Right forelimb (tissue), 1 donor: ENCODE measurements at places on chromosomes 2 and 18.

DNA sequence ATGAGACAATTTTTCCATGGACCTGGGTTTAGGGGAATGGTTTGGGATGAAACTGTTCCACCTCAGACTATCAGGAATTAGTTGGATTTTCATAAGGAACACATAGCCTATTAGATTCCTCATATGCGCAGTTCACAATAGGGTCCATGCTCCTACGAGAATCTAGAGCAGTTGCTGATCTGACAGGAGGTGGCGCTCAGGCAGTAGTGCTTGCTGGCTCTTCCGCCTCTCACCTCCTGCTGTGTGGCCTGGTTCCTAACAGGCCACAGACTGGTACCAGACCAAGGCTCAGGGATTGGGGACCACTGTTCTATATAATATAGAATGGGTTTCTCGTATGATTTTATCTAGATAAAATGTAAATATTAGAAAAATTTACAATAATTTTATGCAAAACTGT is 338.7 kb downstream of the CPS1 start:
- no peak for DNase-seq

GRCh38 chr2:60520151-60520876 is 33.1 kb downstream of the BCL11A start:
- DNase-seq = no peak

GRCh38 chr2:13698847-13699246 is 933.7 kb upstream of the LRATD1 start:
- DNase-seq = no peak

GRCh38 chr2:37318401-37318800 is 6.2 kb downstream of the PRKD3 start:
- DNase-seq = no peak

DNA sequence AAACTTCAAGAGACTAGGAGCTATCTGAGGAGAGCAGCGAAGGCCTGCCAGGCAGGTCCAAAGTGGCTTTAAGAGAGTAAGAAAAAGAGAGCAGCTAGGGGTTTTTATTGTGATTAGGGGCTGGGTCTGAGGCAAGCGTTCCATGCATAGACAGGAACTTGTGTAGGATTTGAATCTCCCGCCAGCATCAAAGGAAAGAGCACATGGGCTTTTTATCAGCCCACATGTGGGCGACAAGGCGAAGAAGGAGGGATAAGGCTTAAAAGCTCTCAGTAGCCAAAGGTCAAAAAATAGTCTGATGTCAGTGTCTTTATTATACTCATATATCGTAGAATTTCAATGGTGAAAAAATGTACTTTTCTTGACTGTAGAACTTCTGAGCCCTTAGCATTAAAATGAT is 178.5 kb upstream of the TMEFF2 start:
- no peak for DNase-seq

GRCh38 chr2:207993151-207993763 is 32.1 kb downstream of the PLEKHM3 start:
- DNase-seq = no peak

DNA sequence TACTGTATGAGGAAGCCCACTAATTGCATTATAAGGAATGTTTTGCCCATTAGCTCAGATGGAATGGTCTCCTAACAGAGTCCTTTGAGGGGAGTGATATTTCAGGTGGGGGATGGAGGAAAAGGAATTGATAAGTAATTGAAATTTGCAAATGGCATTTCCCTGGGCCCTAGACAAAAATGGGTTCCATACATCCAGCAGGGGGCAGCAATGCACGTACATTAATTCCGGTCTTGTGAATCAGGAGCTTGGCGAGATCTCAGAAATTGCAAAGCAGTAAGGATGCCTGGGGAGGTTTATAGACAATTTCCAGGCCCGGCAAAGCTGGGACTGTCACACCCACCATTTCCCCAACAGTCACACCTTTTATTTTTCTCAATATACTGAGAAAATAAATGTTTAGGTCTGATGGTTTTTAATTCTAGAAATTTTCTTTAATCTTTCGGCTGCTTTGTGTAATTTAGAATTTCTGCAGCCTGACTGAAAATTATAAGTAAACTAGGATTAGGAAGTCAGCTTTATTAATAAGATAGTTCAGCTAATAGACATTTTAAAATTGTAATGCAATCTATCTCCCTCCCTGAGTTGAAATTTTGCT is 122.8 kb downstream of the LYPD1 start:
- peak; percentile 86 for DNase-seq

DNA sequence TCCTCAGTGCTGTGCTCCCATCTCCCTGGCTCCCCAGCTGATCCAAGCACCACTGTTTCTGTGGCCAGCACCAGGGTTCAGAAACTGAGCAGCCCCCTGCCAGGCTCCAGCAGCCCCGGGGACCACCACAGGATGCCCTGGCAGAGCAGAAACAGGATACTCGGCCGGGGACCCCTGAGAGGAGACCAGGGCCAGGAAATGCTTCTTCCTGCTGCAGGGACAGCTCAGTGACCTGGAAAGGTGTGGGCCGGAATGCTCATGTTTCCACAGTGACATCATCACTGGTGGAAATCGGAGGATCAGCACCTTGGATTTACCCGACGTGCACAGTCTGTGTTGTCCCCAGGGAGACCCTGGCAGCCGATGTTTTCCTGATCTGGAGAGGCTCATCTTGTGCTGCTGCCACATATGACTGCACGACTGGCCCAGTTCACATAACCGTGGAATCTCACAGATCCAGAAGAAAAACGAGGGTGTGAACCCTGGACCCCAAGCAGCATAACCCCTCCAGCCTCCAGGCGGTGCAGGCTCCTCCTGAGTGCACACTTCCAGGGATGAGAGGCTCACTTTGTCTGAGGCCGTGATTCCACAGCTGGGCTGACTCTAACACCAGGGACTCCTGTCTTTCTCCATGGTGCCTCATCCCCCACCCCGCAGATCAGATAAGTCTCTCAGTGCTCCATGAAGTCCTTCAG is 58.0 kb downstream of the DDX1 start:
- no peak for DNase-seq

- no peak for DNase-seq
Measured at GRCh38 chr2:234025466-234025865, 25.0 kb upstream of the SPP2 start.

GRCh38 chr2:217090884-217091283 is 231.0 kb upstream of the TNP1 start:
- no peak for DNase-seq

DNA sequence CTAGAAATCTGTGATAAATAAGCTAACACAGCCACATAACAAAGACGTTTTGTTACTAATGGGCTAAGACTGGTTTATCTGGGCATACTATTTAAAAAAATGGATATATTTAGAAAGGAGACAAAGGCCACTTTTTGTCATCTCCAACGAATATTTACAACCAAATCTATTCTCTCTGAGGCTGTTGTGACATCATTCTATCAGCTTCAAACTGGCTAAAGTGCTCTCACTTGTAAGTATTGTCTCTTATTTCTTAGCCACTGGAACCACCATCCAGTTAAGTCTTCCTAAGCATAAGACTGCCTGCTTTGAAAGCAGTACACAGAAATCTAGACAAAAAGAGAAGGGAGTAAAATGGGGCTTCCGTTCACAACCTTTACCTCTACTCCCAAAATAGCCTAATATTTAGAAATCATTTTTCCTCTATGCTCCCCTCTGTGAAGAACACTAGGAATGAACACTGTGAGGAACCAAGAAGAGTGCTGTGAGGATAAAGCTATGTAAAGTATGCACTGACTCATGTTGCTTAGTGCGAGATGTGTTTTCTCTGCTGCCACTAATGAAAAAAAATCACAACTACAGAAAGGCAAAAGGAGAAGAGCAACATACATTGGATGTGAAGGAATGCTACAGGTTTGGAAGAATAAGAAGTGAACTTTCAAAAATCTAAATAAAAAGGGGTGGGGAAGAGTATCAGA is 264.1 kb downstream of the EXOC6B start:
- no peak for DNase-seq

GRCh38 chr18:59737776-59738300 is 40.6 kb upstream of the CCBE1 start:
- no peak for DNase-seq

DNA sequence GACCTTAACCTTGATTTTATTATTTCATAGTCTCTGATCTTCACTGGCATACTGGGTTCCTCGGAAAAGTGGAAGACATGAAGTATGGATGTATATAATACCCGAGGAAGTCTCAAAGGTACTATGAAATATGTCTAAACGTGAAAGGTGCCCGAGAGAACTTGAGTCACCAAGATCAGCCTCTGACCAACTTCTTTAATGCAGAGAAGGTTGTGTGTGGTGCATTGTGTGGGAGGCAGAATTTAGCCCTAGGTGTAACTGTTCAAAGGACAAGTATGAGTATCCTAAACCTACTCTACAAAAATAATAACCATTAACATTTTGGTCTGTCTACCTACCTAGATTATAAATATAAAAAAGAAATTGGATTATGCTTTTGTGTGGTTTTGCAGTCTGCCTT is 36.1 kb downstream of the OSBPL6 start:
- no peak for DNase-seq

GRCh38 chr2:112001136-112001715 is 53.8 kb upstream of the TMEM87B start:
- no peak for DNase-seq

DNA sequence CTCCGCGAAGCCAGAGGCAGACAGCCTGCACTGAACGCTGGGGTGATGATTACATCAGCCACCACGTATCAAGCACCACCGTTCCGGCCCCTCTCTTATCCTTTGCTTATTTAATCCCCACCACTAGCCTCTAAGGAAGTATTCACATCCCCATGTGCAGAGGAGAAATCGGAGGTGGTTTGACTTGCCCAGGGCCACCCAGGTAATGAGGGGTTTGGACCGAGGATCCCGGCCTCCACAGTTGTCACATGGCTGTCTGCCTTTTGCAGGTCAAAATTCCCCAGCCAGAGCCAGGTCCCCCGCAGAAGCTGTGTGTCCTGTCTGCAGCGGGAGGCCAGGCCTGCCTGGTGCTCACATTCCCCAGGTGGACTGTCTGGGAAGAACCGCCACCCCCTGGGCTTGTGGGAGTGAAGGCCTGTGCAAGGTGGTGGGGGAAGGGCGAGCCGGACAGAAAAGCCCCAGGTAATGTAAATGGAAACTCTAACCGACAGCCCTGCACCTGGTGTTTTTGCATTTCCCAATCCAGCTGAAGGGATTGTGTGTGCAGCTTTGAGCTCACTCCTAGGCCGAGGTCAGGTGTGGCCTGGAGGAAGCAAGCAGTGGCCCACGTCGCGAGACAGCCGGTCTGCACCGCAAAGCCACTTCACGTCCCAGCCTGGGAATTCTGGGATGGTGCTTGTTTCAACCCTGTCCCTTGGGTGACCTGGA is 108.5 kb upstream of the ID2 start:
- no peak for DNase-seq

DNA sequence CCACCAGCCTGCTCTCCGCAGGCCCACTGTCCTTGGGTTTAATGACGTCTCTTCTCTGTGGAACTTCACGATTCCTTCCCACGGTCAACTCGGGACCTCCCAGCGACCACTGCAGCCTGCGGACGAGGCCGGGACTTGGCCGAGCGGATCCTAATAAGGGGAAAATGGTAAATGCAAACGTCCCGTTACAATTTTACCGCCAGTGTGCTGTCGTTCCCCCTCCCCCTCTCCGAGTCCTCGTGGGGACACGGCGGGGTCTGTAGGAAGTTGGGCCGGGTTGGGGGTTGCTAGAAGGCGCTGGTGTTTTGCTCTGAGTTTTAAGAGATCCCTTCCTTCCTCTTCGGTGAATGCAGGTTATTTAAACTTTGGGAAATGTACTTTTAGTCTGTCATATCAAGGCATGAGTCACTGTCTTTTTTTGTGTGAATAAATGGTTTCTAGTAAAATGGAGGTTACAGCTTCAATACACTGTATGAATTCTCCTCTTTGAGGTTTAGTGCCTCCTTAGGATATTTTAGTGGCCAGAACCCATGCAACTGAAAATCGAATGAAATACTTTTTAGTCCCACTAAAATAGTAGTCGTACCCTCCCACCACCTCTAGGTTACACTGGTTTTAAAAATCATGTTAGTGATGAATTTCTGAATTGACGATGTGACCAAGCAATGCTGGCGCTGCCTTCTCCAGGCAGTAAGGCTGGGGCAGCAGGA is 2.3 kb downstream of the HOXD11 start:
- DNase-seq = no peak

- no peak for DNase-seq
Measured at GRCh38 chr2:207163053-207163755, 2.5 kb downstream of the KLF7 start.

- no peak for DNase-seq
Measured at GRCh38 chr18:9989481-9989880, 75.7 kb downstream of the VAPA start.

DNA sequence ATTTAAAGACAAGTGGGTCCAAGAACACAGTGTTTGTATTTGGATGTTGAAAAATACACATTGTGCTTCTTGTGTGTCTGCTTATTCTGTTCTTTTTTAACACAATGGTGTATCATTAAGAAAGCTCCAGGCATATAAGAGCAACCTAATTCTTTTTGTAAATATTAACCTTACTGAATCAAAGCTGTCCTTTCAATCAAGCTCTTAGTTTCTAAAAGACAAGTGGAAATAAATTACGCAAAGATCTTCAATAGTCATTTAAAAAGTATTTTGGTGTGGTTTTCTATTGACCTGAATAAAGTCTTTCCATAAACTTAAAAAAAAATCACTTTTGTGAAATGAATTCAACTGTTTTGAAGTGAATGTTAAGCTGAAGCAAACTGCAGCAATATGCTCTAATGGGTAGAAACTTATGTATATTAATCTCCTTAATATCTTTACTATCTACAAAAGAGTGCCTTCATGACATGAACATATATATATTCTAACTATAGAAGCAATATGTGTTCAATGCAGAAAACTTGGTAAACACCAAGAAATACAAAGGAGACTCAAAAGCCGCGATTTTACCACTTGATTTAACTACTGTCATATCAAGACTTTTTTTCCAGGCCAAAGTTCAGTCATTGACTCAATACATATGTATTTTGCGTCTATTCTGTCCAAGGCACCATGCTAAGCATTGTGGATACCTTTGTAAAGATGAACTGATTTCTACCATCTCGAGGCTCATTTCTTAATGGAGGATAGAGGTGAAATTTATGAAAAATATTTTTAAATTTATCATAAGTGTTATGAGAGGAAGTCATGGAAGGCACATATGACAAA is 97.7 kb downstream of the ARHGAP15 start:
- no peak for DNase-seq

- peak; percentile 34 for DNase-seq
Measured at GRCh38 chr2:234964631-234965461, 13.0 kb downstream of the SH3BP4 start.

DNA sequence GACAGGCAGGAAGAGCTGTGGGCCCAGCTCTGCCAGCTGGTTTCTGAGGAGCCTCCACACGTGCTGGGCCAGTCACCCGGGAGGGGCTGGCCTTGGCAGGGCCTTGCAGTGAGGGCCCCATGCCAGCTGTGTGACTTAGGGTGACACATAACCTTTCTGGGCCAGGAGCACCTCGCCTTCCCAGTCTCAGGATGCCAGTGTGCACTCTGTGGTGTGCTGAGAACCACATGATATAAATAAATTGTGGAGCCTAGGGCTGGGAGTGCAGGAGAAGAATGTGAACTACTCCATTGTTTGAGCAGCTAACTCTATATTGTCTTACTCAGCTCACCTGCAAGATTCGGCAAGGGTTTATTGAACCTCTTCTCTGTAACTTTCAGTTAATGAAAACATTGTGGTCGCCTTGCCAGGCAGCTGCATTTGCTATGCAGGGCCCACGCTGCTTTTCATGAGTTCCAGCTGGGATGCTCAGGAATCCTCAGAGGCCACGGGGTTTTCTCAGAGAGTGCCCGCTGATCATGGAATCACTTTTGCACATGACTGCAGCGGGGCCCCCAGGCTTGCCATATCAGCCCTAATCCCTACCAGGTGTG is 222.3 kb downstream of the SH3RF3 start:
- no peak for DNase-seq

GRCh38 chr18:71942433-71942832 is 601.7 kb downstream of the CBLN2 start:
- no peak for DNase-seq
